ENCODE measurements at places on chromosomes 7 and 10.

GRCh38 chr7:128408709-128409595 lies 830 bp downstream of the IMPDH1 start:
- no peak for DNase-seq

DNA sequence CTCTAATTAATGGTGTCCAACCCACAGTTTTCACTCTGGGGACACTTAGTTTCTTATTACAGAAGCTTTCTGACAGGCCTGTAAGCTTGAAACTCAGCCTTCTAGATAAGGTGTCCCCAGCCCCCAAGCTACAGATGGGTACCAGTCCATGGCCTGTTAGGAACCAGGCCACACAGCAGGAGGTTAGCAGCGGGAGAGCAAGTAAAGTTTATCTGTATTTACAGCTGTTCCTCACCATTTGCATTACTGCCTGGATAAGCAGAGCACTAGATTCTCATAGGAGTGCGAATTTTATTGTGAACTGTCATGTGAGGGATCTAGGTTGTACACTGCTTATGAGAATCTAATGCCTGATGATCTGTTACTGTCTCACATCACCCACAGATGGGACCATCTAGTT lies 93.7 kb downstream of the TMEM26 start:
- no peak for DNase-seq

GRCh38 chr7:86479144-86479543 lies 164.6 kb upstream of the GRM3 start:
- no peak for DNase-seq

DNA sequence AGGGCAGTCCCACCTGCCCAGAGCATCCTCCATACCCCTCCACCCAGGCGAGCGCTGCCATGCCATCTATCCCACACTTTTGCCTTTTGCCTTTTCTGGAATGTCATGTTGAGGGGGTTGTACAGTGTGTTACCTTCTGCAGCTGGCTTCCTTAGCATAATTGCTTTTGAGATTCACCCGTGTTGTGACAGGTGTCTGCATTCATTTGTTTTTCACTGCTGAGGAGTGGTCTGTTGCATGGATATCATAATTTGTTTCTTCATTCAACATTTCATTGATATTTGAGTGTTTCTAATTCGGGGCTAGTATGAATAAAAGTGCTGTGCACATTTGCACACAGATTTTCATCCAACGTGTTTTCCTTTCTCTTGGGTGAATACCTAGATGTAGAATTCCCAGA lies 353.9 kb downstream of the PAXIP1 start:
- no peak for DNase-seq

- no peak for DNase-seq
These were observed 116.5 kb upstream of the TNS3 start for GRCh38 chr7:47698386-47698785.

DNA sequence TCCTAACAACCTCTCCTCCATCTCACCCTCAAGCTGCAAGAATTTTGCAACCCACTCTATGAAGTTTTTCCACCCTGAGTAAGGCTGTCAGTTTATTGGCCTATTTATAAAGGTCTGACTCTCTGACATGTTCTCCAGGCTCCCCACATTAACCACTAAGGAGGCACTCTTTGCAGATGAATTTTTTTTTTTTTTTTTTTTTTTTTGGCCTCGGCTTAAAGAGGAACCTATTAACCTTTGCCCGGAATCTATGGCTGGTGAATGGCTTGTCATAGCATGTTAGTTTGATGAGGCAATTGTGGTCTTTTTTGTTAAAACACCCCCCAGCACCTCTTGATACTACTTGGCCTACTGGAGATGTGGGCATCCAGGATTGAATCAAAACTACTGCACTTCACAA lies 57.1 kb downstream of the TBXAS1 start:
- DNase-seq: no peak

DNA sequence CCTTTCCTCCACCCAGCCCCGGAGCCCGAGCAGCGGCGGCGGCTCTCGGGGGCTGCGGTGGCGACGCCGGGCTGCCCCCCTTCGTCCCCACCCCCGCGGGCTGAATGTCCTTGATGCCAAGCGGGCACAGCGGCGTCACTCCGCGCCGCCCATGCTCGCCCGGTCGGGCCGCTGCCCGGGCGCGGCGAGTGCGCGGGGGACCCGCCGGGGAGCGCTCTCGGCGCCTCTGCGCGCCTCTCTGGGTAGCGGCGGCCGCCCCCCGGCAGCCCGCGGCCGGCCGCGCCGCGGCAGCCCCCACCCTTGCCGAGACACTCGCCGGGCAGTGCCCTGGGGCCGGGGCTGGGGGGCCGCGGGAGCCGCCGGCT lies 433 bp upstream of the PLXNA4 start:
- no peak for DNase-seq

GRCh38 chr7:22694597-22695207 lies 32.3 kb upstream of the IL6 start:
- no peak for DNase-seq

Data from cardiac fibroblast (primary cell).